ENCODE measurements at places on chromosomes 2 and 18.

- no peaks in the 10 kb centered on the region for H3K4me1 ChIP-seq
- H3K36me3 ChIP-seq, result no peaks in the 10 kb centered on the region
- H3K27ac ChIP-seq, result no peak overlapping the region
- peaks cover 66% of the 10 kb centered on the region for H3K27me3 ChIP-seq
These were observed 622 bp downstream of the LRP2 start for GRCh38 chr2:169361706-169362117.

- no peaks in the 10 kb centered on the region for H3K36me3 ChIP-seq
- H3K4me1 ChIP-seq, result no peaks in the 10 kb centered on the region
- no peaks in the 10 kb centered on the region for H3K27me3 ChIP-seq
- DNase-seq, result no peak
- H3K4me3 ChIP-seq, result no peak overlapping the region
These were observed 17.8 kb upstream of the ATL2 start for GRCh38 chr2:38394903-38395341.

DNA sequence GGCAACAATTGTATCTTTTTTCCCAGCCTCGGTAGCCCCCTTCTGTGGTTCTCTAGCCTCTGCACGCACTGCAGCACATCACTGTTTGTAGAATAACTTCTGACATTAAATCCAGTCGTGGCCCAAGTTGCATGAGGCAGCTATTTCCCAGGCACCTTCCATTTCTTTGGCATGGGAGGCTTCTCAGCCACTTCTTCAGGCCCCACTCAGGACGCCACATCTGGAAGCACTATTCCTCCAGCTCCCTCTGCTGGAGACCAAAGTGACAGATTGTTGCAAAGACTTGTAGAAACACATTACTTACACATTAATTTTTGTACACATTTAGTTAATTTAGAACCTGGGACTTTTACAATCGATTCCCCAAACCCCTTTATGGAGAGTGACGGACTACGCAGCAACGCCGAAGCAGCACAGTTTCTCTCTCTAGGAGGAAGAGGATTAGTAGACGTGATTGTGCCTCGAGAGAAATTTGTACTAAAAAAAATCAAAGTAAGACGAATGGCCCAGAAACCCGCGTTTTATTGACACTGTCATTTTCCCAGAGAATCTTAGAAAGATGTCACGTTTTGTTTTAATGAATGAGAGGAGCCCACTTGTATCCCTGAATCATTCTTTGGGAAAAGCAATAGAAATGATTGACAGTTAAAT lies 57.8 kb upstream of the RGPD5 start:
- peak; percentile 82 for DNase-seq
- H3K27me3 ChIP-seq, result no peaks in the 10 kb centered on the region
- no peak overlapping the region for H3K27ac ChIP-seq
- no peaks in the 10 kb centered on the region for H3K36me3 ChIP-seq
- H3K4me1 ChIP-seq, result no peaks in the 10 kb centered on the region

- no peak overlapping the region for H3K27ac ChIP-seq
- no peaks in the 10 kb centered on the region for H3K4me1 ChIP-seq
- no peaks in the 10 kb centered on the region for H3K27me3 ChIP-seq
- DNase-seq, result no peak
- H3K4me3 ChIP-seq, result peak overlapping the region; percentile 57
These were observed 34.3 kb upstream of the ATP6V1B1 start for GRCh38 chr2:70901227-70902066.

- H3K27ac ChIP-seq, result no peak overlapping the region
- no peaks in the 10 kb centered on the region for H3K27me3 ChIP-seq
- H3K36me3 ChIP-seq, result no peaks in the 10 kb centered on the region
These were observed 11.5 kb upstream of the TMEM237 start for GRCh38 chr2:201654616-201655384.

- H3K4me3 ChIP-seq, result no peak overlapping the region
- H3K36me3 ChIP-seq, result peaks cover 26% of the 10 kb centered on the region
- no peak for DNase-seq
These were observed 76.7 kb downstream of the MERTK start for GRCh38 chr2:111975053-111975552.

- H3K27me3 ChIP-seq, result no peaks in the 10 kb centered on the region
- no peaks in the 10 kb centered on the region for H3K4me1 ChIP-seq
- DNase-seq, result no peak
- no peak overlapping the region for H3K27ac ChIP-seq
- no peaks in the 10 kb centered on the region for H3K36me3 ChIP-seq
These were observed 67.1 kb downstream of the CYP26B1 start for GRCh38 chr2:72080286-72081145.

DNA sequence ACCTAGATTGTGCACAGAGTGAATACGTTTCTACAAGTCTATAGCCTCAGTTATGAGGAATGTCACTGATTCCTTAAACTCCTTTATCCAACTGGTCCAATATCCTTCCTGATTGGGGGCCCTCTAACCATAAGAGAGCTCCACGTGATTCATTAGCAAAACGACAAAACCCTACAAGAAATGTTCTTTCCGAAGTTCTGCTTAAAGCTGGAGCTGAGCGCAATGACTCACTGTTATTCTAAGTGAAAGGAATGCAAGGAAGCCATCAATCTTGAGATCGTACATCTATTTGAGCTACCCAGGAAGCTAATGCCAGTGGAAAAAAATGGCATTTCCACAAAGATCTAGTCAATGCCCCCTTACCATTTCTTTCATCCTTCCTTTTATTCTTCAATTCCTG lies 354.9 kb upstream of the CDH20 start:
- H3K4me1 ChIP-seq, result no peaks in the 10 kb centered on the region
- H3K27ac ChIP-seq, result no peak overlapping the region
- no peaks in the 10 kb centered on the region for H3K27me3 ChIP-seq
- no peak for DNase-seq
- H3K4me3 ChIP-seq, result no peak overlapping the region

GRCh38 chr2:135457279-135457678 lies 73.7 kb downstream of the ZRANB3 start:
- no peaks in the 10 kb centered on the region for H3K4me1 ChIP-seq
- H3K4me3 ChIP-seq, result no peak overlapping the region
- H3K27me3 ChIP-seq, result no peaks in the 10 kb centered on the region
- H3K36me3 ChIP-seq, result no peaks in the 10 kb centered on the region
- no peak for DNase-seq

GRCh38 chr2:127695491-127696472 lies 5.5 kb upstream of the SFT2D3 start:
- H3K4me1 ChIP-seq, result peaks cover 5% of the 10 kb centered on the region
- DNase-seq, result peak; percentile 53
- peak overlapping the region; percentile 58 for H3K27ac ChIP-seq
- peak overlapping the region; percentile 41 for H3K4me3 ChIP-seq
- H3K36me3 ChIP-seq, result no peaks in the 10 kb centered on the region

DNA sequence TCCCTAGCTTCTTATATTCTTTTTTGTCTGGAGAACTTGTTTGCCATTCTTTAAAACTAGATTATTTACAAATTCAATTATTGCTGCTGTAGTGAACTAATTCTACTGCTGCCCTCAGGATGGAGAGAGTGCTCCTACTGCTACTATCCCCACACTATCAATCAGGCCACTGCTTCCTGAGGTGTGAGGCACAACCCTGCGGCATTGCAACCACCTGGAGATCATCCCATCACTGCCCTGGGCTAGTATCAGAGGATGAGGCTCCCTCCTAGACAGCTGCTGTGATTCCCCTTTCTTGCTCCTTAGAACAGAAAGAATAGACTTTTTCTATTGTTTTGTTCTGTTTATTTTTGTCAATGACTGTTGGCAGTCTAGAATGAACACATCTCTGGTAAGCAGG lies 146.6 kb downstream of the CDH19 start:
- no peaks in the 10 kb centered on the region for H3K4me1 ChIP-seq
- H3K4me3 ChIP-seq, result no peak overlapping the region
- no peaks in the 10 kb centered on the region for H3K27me3 ChIP-seq
